ENCODE measurements at places on chromosomes 1 and 21. TPM values are rescaled to one million over a fixed set of nuclear protein-coding genes. Genes with fewer than 3 reads are reported as not detected.

The RGS7 gene
- 0.81 TPM for total RNA-seq

DNA sequence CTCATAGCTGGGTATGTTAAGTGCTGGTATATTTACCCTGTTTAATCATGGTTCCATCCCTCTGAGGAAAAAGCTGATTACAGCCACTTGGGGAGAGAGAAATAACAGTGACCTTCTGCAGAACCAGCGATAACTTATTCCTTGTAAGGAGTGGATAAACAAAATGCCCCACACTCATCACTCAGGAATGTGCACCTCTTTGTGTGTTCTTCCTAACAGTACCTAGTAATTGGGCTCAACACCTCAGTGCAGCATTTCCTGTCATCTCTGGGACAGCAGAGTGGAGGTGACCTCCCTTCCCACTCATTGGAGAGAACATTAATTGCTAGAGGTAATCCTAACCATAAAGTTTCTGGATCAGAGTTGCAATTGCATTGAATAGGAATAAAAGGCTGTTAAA lies 112.5 kb upstream of the F3 start:
- peak; percentile 60 for DNase-seq

DNA sequence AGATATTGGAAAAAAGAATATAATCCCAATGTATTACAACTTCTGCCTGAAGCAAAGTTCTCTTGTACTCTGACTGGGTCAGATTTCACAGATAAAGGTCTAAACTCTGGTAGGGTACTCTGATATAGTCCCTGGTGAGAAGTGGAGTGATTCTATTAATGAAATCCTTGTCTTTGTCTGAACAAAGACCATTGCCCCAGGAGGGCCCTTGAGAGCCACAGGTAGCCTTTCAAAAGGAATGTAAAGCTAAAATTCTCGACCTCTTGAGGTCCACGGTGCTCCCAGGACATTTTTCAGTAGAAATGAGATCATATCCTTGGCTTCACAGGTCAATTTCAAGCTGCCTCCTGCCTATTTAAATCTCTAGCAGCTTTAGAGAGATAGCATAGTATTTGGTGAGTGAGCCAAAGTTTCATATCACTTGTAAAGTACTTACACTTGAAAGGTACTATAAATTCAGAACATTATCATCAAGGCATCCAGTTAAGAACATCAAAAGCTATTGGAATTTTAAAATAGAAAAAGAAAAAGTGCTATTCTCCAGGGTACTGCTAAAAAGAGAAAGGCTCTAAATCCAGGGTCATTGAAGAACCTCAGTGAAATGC lies 10.1 kb downstream of the TNNI3K start:
- DNase-seq = no peak

- DNase-seq = peak; percentile 8
Observed at GRCh38 chr1:153344718-153345025, 4.0 kb downstream of the PGLYRP4 start.

GRCh38 chr1:240644732-240645131 lies 32.8 kb upstream of the GREM2 start:
- DNase-seq = no peak
